Endothelial cell (in vitro differentiated cells): ENCODE measurements at places on chromosomes 1 and 21.

DNA sequence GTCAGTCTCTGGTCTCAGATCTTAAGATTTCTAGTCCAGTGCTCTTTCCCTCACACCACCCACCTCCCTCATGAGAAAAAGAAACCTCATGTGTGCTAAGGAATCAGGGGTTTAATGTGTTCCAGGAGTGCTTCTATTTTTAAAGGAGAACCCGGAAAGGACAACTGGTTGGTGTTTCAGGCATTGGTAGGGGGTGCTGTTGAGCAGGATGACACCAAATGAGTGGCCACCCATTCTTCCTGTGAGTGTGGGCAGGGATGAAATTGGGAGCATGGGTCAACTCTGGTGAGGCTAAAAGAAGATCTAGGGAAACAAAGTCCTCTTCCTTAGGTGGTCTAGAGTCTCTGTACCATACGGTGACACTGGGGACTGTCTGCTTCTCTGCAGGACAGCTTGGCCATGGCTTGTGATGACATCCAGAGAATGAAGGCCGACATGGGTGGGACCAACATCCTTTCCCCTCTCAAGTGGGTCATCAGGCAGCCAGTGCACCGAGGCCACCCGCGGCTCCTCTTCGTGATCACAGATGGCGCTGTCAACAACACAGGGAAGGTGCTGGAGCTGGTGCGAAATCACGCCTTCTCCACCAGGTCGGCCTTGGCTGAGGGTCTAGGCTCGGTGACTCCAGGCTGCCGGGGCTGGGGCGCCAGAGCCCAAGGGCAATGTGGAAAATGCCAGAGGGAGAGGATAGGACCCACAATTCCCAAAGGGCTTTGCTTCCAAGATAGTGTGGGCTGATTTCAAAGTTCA lies 39.3 kb downstream of the VWA5B1 start:
- peaks cover 3% of the 10 kb centered on the region for H3K4me1 ChIP-seq
- no peak for DNase-seq
- H3K27ac ChIP-seq, result no peak overlapping the region
- H3K36me3 ChIP-seq, result no peaks in the 10 kb centered on the region
- H3K27me3 ChIP-seq, result peaks cover 2% of the 10 kb centered on the region

DNA sequence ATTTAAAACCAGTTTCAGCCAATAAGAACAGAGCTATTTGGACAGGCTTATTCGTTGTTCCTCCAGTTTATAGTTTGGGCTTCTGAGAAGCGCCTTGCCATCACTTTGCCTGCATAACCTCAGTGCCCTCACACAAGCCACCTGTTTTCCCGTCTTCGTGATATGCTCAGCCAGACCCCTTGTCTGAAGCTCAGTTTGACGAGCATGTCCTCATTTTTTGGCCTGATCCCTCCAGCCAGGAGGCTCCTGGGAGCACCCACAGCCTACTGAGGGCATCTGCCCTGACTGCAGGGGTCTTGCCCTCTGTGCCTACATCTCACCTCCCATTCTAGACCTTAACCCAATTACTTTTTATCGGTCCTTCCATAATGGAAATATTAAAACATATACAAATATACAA lies 95.3 kb downstream of the ADARB1 start:
- no peaks in the 10 kb centered on the region for H3K27me3 ChIP-seq
- no peak for DNase-seq
- no peaks in the 10 kb centered on the region for H3K36me3 ChIP-seq
- no peak overlapping the region for H3K27ac ChIP-seq

DNA sequence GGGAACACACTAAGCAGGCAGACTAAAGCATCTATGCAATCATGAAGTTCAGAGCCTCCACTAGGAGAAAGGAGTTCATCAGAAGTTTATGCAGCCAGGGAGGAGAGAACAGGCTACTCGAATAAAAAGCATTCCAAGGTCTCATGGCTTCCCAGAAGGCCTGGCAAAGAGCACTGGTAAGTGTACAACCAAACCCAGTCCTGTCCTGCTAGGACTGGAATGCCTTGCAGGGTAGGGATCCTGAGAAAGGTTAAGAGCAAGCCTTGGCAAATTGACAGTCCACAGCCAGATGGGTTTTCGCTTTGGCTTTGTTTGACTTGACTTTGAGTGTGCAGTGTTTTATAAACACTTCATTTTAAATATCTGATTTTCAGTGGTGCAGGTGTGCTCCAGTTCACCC lies 133.6 kb upstream of the ATP1B1 start:
- H3K4me1 ChIP-seq, result no peaks in the 10 kb centered on the region
- no peak overlapping the region for H3K4me3 ChIP-seq
- H3K27ac ChIP-seq, result no peak overlapping the region
- no peaks in the 10 kb centered on the region for H3K27me3 ChIP-seq
- H3K36me3 ChIP-seq, result no peaks in the 10 kb centered on the region

GRCh38 chr1:21594935-21595897 lies 73.9 kb downstream of the RAP1GAP start:
- no peaks in the 10 kb centered on the region for H3K4me1 ChIP-seq
- peak; percentile 63 for DNase-seq
- no peak overlapping the region for H3K4me3 ChIP-seq
- no peaks in the 10 kb centered on the region for H3K36me3 ChIP-seq

- H3K4me1 ChIP-seq, result peaks cover 8% of the 10 kb centered on the region
- H3K36me3 ChIP-seq, result peaks cover 5% of the 10 kb centered on the region
- no peak for DNase-seq
- H3K27me3 ChIP-seq, result peaks cover 6% of the 10 kb centered on the region
- H3K27ac ChIP-seq, result no peak overlapping the region
Measured at GRCh38 chr1:227733309-227733705, 1.8 kb downstream of the JMJD4 start.
